OCI-LY7 (cell line): ENCODE measurements at places on chromosomes 13 and 19. TPM values are rescaled to one million over a fixed set of nuclear protein-coding genes. Genes with fewer than 3 reads are reported as not detected.

Gene TMC4
- total RNA-seq = not detected in 2 replicates

Gene SIGLEC12
- not detected in 2 replicates for total RNA-seq

Gene CRYL1
- 0.57 TPM in 1 of 2 replicates, not detected in the other for total RNA-seq

Gene CGB5
- total RNA-seq = not detected in 2 replicates

- DNase-seq = no peak
Measured at GRCh38 chr13:31110617-31111016, 51.1 kb downstream of the HSPH1 start.

- no peak for DNase-seq
Measured at GRCh38 chr13:94198681-94199080, 280.8 kb downstream of the DCT start.

DNA sequence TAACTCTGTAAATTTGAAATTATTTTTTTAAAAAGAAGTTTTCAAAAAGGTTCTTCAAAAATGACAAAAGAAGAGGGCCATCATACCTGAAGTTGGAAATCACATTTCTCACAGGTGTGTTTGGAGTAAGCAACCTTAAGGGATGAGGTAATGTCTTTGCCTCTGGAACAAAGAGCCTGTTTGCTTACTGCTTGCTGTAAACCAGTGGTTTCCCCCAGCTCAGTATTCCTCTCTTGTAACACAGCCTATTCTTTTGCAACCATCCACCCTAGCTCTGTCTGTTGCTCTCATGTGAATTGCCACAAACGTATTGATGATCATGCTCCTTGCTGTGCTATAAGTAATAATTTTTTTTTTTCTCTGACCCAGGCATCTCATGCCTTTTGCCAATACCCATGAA lies 38.1 kb downstream of the UCHL3 start:
- no peak for DNase-seq

GRCh38 chr13:26656919-26657318 lies 99.4 kb downstream of the WASF3 start:
- peak; percentile 57 for DNase-seq

Gene NUMBL
- total RNA-seq = 7.1 and 8.9 TPM in 2 replicates

- no peak for DNase-seq
Measured at GRCh38 chr13:22027566-22027965, 356.7 kb downstream of the FGF9 start.

Gene CGB8
- not detected in 2 replicates for total RNA-seq

Gene RELB
- total RNA-seq = 51.1 and 61.7 TPM in 2 replicates

GRCh38 chr13:34555988-34556387 lies 386.1 kb upstream of the NBEA start:
- no peak for DNase-seq
